Stimulated activated CD4-positive, alpha-beta T cell treated with anti-CD3 and anti-CD28 coated beads, Interleukin-4, amount 100 ng/mL, for 4 hours (primary cell): ENCODE measurements at places on chromosomes 3 and 15.

DNA sequence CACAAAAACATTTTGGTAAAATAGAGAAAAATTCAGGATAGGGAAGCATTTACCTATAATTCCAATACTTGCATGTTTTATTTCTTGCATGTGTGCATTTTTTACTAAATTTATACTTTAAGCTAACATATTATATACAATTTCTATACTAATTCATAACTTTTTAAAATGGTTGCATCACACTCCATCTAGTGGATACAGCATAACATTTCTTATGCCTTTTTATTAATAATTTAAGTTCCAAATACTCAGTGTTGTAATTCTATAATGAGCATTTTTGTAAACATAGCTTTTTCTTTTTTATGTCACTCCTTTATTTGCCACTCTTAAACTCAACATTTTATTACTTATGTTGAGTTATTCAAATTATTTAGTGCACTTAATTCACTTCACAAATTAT lies 477.7 kb downstream of the ZBBX start:
- no peak for DNase-seq

DNA sequence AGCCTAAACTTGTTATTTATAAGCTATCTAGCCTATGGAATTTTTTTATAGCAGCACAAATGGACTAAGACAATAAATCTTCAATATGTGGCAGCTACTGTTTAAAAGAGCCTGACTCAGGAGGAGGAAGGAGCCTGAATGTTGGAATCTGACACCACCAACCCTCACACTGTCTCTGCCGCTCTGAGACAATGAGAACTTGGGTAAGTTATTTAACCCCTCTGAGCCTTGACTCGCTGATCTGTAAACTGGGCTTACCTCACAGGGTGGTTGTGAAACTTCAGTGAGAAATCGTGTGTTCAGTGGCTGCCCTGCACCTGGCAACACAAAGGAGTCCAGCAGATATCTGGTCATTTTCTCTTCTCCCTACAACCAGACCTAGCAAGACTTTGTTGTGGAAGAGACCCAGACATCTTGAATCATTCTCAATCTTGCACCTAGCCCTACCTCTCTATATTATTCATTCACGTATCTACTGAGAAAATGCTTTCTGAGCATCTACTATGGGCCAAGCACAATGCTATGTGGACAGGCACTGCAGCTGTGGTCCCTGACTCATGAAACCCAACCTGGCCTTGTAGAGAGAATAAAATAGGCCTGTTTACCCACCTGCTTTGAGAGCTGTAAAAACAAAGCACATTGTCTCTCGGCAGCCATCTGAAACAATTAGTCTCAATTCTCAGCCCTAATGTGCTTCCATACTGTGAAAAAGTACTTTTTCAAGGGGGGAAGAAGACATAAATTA lies 81.9 kb upstream of the SLC25A36 start:
- DNase-seq: no peak

GRCh38 chr3:165383381-165383780 lies 187.2 kb upstream of the SLITRK3 start:
- DNase-seq: no peak

GRCh38 chr3:193714523-193715137 lies 121.6 kb downstream of the OPA1 start:
- DNase-seq: no peak

GRCh38 chr15:75790631-75791336 lies 52.5 kb upstream of the UBE2Q2 start:
- DNase-seq: no peak

DNA sequence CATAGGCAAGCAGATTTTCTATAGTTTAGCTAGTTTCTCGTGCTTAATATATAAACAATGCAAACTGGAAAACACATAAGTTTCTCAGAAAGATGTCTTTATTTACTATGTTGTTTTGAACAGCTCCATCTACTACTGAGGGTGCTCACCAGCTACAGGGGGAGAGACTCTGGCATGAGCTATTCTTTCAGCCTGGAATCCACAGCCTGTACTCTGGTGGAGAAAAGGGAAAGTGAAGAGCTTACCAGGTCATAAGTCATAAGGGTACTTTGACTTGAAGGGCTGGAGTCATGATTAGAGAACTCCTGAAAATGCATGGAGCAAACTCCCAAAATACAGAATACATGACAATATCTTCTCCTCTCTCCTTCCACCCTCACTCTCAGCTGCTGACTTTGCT lies 4.4 kb upstream of the AVEN start:
- no peak for DNase-seq

DNA sequence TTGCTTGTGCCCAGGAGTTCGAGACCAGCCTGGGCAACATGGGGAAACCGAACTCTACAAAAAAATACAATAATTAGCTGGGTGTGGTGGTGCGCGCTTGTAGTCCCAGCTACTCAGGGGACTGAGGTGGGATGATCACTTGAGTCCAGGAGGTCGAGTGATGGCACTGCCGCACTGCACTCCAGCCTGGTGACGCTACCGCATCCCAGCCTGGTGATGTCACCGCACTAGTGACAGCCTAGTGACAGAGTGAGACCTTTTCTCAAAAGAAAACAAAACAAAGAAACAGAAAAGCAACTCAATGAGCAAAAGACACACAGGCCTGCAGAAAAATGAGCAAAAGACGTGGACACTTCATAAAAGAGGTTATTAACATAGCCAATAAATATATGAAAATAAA lies 19.9 kb upstream of the SYNM start:
- DNase-seq: no peak

GRCh38 chr3:193347521-193348501 lies 30.7 kb downstream of the ATP13A5 start:
- DNase-seq: no peak

- DNase-seq: no peak
Measured at GRCh38 chr3:9861626-9862130, 17.9 kb upstream of the RPUSD3 start.

- no peak for DNase-seq
Measured at GRCh38 chr3:13700889-13701288, 152.0 kb downstream of the FBLN2 start.

DNA sequence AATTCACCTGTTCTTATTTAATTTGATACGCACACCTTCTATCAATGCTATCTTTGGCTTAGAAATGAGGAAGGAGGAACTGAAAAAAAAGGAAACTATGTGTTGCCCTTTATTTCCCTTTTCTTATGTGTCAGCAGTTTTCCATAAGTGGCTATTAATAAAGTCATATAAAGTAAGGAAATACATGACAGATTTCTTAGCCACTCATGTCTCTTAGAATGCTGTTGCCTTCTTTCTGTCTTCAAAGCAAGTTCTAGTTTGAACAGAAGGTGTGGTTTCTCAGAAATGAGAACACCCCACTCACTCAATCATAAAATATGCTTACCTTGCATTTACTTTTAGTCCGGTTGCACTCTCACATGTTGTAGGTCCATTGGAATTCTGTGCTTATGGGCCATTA lies 640.5 kb upstream of the GRM7 start:
- DNase-seq: no peak

DNA sequence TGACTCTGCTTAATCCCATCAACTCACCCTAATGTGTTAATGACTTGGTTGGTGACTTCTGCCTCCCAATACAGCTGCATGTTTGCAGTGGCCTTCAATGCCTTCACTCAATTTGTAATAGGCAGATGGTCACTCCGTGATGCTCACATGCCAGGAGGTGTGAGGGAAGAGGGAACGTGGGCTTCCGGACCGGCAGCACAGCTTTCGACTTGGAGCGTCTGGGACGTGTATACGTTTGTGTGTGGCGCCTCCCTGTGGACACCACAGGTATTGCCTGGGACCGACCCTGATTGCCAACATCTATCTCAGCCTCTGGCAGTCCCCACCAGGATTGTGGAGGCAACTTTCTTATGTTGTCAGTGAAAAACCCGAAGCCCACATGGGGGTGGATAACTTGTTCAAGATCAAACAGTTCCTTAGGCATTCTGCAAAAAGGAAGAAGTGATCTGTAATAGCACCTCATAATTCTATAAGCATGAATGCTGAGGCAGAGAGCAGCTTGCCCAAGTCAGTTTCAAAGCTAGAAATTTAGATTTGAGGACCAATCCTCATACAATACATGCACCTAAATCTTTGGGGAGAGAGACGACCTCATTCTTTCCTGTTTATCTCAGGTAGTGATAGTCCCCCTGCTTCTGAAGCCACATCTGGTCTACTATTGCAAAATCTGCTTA lies 16.9 kb downstream of the MRPL46 start:
- DNase-seq: peak; percentile 59

DNA sequence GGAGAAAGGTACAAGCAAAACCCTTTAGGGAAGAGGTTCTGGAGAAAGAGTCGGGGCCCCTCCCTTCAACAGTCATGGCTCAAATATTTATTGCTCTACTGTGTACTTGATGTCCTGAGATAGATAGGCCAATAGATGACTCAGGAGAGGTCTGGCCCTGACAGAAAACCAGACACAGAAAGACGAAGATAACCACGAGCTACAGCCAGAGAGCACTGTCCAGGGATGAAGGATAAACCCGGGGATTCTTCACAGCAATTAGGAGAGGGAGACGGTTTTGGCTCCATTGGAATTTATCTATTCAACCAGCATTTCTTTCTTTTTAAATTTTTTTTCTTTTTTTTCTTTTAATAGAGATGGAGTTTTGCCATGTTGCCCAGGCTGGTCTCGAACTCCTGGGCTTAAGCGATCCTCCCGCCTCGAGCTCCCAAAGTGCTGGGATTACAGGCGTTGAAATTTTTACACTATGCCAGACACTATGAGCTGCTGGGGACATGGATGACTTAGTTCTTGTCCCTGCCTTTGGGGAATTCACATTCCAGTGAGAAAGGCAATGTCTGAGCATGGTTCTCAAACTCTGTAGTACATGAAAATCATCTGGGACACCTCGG lies 4.6 kb upstream of the CIDEC start:
- DNase-seq: no peak

- no peak for DNase-seq
Measured at GRCh38 chr3:172402892-172403643, 45.2 kb downstream of the GHSR start.

GRCh38 chr15:71341811-71342550 lies 226.7 kb downstream of the THSD4 start:
- no peak for DNase-seq

DNA sequence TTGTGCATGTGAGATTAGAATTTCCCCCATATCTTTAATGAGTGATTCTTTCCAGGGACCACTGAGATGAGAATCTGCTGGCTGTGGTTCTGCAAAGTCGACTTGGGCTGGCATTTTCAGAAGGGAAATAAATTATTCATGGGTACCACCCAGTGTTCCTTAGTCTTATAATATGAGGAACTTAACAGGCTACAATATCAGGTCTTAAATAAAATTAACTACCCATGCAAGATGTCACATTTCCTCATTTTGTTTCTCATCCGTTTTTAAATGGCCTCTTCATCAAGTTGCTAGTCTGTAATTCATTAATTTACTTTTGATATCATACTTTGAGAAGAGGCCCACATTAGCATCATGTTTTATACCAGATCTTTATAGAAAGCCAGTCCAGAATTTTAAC lies 58.3 kb upstream of the SKOR1 start:
- DNase-seq: no peak

- DNase-seq: no peak
Measured at GRCh38 chr3:107297597-107297996, 79.6 kb upstream of the CCDC54 start.

GRCh38 chr3:167772992-167773391 lies 37.5 kb downstream of the SERPINI1 start:
- no peak for DNase-seq

DNA sequence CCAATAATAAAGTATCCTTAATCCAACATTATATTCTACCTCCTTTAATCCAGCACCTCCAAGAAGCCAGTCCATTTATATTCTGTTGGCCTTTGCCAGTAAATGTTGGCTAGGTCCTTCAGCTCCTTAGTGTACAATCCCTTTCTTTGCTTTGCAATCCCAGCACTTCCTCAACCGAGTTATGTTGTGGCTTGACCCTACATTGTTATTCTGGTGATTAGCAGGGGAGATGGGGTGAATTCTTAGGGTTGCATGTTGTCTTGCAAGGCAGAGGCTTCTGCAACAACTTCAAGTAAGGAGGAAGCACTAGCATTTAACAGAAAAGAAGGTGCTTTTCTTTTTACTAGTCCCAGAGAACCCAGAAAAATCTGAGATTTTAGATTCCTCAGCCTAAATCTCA lies 127.2 kb downstream of the CD47 start:
- DNase-seq: no peak

- no peak for DNase-seq
Measured at GRCh38 chr3:67580430-67581000, 73.9 kb downstream of the SUCLG2 start.

- DNase-seq: no peak
Measured at GRCh38 chr3:2568156-2568555, 469.5 kb downstream of the CNTN4 start.

DNA sequence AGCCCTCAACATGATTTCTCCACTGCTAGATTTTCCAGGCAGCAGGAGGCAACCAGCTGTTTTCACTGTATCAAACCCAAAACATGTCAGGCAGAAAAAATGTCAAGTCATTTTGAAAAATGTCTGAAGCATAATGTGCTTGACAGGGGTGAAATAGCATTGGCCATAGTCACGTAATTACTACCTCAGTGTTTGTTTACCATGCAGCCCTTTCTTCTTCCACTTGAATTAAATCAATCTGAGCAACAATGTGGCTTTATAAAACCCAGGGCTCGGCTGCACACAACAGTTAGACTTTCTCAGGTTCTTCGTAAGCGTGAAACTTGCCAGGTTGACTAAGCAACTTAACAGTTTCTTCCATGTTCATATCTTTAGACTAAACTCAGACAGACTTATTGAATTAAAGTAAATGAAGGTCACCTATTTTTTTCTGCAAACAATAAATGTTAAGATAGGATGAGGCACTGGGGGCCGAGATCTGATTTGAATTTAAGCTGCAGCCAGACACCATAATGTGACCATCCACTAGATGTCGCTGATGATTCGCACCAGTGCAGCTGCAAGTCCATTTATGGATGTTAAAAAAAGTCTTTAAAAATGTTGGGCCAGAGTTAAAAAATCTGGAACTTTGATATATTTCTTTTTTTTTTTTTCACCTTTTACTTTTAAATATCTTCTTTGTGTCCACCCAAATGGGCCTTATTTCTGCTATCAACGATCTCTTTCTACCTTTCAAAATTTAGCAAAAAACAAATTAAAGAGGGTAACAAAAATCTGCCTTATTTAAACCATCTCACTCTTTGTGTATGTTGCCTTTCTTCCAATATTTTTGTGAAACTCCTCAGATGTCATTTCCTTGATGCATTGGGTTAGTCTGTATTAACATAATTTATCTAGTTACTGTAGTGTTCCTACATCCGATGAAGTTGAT lies 305.9 kb downstream of the CACNA2D3 start:
- peak; percentile 9 for DNase-seq

- DNase-seq: no peak
Measured at GRCh38 chr3:179995406-179995805, 41.3 kb downstream of the PEX5L start.
